A673 (cell line): ENCODE measurements at places on chromosomes 2 and 18.

DNA sequence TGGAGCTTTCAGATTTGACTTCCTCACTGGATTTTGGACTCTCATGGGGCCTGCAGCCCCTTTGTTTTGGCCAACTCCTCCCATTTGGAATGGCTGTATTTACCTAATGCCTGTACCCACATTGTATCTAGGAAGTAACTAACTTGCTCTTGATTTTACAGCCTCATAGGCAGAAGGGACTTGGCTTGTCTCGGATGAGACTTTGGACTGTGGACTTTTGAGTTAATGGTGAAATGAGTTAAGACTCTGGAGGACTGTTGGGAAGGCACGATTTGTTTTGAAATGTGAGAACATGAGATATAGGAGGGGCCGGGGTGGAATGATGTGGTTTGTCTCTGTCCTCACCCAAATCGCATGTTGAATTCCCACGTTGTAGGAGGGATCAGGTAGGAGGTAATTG lies 233.4 kb upstream of the GALNT5 start:
- no peak overlapping the region for H3K4me3 ChIP-seq
- no peaks in the 10 kb centered on the region for H3K4me1 ChIP-seq
- no peak overlapping the region for H3K27ac ChIP-seq

- DNase-seq, result peak; percentile 44
- H3K36me3 ChIP-seq, result no peaks in the 10 kb centered on the region
- peak overlapping the region; percentile 97 for H3K4me3 ChIP-seq
- H3K4me1 ChIP-seq, result peaks cover 33% of the 10 kb centered on the region
Observed at GRCh38 chr2:9206991-9207640, 504 bp downstream of the ASAP2 start.

GRCh38 chr2:54348646-54349045 lies 92.6 kb upstream of the TSPYL6 start:
- no peak overlapping the region for H3K4me3 ChIP-seq
- no peaks in the 10 kb centered on the region for H3K36me3 ChIP-seq
- H3K27me3 ChIP-seq, result no peaks in the 10 kb centered on the region
- H3K4me1 ChIP-seq, result no peaks in the 10 kb centered on the region

GRCh38 chr2:54997826-54998225 lies 52.4 kb downstream of the RTN4 start:
- H3K4me3 ChIP-seq, result no peak overlapping the region
- no peaks in the 10 kb centered on the region for H3K36me3 ChIP-seq
- peaks cover 53% of the 10 kb centered on the region for H3K4me1 ChIP-seq
- H3K27ac ChIP-seq, result no peak overlapping the region
- H3K27me3 ChIP-seq, result no peaks in the 10 kb centered on the region

GRCh38 chr2:70558195-70558808 lies 4.7 kb upstream of the TGFA start:
- H3K4me3 ChIP-seq, result no peak overlapping the region
- no peak overlapping the region for H3K27ac ChIP-seq
- H3K36me3 ChIP-seq, result no peaks in the 10 kb centered on the region
- H3K4me1 ChIP-seq, result peaks cover 4% of the 10 kb centered on the region
- peaks cover 26% of the 10 kb centered on the region for H3K27me3 ChIP-seq

GRCh38 chr2:36466135-36466534 lies 110.6 kb downstream of the CRIM1 start:
- no peak overlapping the region for H3K4me3 ChIP-seq
- peaks cover 7% of the 10 kb centered on the region for H3K36me3 ChIP-seq
- H3K27me3 ChIP-seq, result no peaks in the 10 kb centered on the region
- H3K27ac ChIP-seq, result no peak overlapping the region

DNA sequence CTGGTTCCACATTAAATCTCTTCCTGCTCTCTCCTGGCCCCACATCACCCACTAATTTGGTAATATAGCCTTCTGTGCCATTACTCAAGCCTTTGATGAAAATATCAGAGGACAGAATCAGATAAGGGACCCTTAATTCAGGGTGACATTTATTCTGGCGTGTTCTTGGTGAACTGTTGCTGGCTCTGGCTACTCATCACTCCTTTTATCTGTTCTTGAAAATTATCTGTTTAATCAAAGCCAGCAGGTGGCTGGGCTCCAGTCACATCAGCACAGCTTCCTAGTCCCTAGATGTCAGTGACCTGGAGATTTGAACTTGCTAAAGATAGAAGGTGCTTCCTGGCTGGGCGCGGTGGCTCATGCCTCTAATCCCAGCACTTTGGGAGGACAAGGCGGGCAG lies 26.9 kb upstream of the SLC35F6 start:
- H3K27ac ChIP-seq, result no peak overlapping the region
- no peaks in the 10 kb centered on the region for H3K4me1 ChIP-seq
- H3K36me3 ChIP-seq, result no peaks in the 10 kb centered on the region
- no peak overlapping the region for H3K4me3 ChIP-seq

DNA sequence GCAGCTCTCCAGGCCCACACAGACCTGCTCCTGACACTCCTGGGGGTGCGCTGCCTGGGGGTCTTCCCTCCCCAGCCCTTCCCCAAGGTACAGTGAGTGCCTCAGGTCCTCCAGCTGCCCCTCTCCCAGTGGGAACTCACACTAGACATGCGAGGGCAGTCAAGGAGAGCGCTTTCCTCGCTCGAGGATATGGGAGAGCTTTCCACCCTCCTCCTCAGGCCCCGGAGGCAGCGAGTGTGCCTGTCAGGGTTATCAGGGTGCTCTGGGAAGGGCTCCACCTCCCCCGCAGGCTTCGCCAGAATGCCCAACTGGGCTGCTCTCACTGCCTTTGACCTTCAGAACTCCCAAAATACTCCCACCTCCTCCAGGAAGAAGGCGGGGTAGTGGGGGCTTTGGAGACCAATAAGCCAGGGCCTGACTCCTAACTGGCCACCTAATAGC lies 85.7 kb upstream of the LAPTM4A start:
- no peak overlapping the region for H3K27ac ChIP-seq
- H3K36me3 ChIP-seq, result no peaks in the 10 kb centered on the region
- DNase-seq, result no peak
- no peak overlapping the region for H3K4me3 ChIP-seq
- H3K27me3 ChIP-seq, result peaks cover 4% of the 10 kb centered on the region

- H3K36me3 ChIP-seq, result peaks cover 10% of the 10 kb centered on the region
- H3K27me3 ChIP-seq, result no peaks in the 10 kb centered on the region
- H3K4me1 ChIP-seq, result no peaks in the 10 kb centered on the region
- no peak for DNase-seq
- no peak overlapping the region for H3K27ac ChIP-seq
Observed at GRCh38 chr2:24771764-24772586, 21.2 kb downstream of the PTRHD1 start.

- H3K4me3 ChIP-seq, result no peak overlapping the region
- H3K36me3 ChIP-seq, result no peaks in the 10 kb centered on the region
- H3K4me1 ChIP-seq, result no peaks in the 10 kb centered on the region
Observed at GRCh38 chr2:15253247-15253646, 307.9 kb downstream of the NBAS start.

DNA sequence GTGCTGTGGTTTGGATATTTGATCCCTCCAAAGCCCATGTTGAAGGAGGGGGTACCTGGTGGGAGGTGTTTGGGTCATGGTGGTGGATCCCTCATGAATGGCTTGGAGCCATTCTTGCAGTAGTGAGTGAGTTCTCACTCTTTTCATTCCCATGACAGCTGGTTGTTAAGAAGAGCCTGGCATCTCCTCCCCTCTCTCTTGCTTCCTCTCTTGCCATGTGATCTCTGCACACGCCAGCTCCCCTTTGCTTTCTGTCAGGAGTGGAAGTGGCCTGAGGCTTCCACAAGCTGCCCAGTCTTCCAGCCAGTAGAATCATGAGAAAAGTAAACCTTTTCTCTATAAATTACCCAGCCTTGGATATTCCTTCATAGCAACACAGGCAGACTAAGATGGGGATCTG lies 8.6 kb downstream of the ADD2 start:
- H3K27me3 ChIP-seq, result peaks cover 8% of the 10 kb centered on the region
- DNase-seq, result no peak
- no peaks in the 10 kb centered on the region for H3K36me3 ChIP-seq

DNA sequence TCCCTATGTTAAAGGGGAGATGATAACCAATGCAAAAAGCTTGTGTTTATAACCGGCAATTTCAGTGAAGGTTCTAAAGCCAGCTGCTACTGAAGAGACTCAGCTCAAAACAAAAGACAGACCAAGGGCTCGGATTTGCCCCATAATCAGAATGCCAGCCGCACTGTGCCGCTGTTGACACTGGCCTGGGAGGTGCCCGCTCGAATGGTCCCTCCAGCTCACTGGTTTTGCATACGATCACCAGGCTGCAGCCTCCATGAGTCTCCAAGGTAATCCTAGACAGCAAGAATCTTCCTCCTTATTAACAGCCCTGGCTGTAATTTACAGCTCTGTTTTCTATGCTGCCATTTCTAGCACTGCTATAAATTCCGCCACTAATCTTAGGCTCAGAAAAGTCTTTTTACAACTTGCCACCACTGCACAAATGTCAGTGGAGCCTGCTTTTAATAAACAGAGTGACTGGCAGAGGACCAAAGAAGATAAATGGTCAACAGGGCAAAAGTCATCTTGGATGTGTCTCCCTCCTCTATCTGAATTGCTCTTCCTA lies 155.7 kb upstream of the SH3BP4 start:
- peaks cover 14% of the 10 kb centered on the region for H3K4me1 ChIP-seq
- H3K36me3 ChIP-seq, result no peaks in the 10 kb centered on the region
- no peaks in the 10 kb centered on the region for H3K27me3 ChIP-seq
- no peak overlapping the region for H3K27ac ChIP-seq
- no peak overlapping the region for H3K4me3 ChIP-seq

DNA sequence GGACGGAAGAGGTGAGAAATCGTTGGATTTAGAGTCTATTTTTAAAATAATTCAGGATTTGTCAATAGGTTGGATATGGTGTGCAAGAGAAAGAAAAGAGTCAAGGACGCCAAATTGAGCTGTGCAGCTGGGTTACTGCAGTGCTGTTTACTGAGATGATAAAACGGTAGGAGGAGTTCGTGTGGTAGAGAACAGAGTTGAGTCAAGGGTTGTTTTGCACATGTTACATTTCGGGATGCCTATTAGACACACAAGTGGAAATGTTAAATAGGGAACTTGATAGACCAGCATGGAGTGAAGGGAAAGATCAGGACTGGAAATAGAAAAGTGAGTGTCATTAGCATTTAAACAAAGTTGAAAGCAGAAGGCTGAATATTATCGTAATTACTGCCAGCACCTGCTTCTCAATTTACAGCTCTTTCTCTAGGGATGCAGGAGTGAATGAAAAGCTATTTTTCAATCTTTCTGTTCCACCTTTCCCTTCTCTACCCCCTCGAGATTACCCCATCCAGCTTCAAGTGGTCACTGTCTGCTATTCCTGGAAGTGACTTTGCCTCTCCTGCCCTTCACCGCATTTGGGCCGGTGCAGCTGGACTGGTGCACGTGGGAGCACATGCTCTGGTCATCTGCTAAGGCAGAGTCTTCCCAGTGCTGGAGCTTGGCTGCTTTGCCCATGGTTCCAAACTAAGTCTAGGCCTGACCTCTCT lies 30.3 kb downstream of the GPR75 start:
- no peak overlapping the region for H3K4me3 ChIP-seq
- no peak overlapping the region for H3K27ac ChIP-seq
- no peaks in the 10 kb centered on the region for H3K4me1 ChIP-seq
- H3K36me3 ChIP-seq, result no peaks in the 10 kb centered on the region
- no peak for DNase-seq
- no peaks in the 10 kb centered on the region for H3K27me3 ChIP-seq

DNA sequence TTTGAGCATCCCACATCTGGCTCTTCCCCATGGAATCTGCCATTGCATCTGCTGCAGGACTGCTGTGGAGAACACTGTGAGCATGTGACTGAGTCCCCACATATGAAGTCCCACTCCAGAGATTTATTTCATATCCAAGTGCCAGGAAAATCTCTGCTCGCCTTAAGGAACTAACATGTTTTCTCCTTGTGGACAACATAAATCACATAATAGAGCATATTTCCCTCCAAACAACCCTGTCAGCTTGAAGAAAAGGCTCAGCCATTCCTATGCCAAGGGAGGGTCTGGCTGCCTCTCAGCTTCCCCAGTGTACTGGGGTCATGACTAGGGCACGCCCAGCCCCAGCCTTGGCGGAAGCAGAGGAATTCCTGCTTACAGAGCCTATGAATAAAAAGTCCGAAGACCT lies 193.7 kb downstream of the DNER start:
- H3K27me3 ChIP-seq, result no peaks in the 10 kb centered on the region
- H3K4me1 ChIP-seq, result no peaks in the 10 kb centered on the region

GRCh38 chr2:215579809-215580208 lies 143.9 kb upstream of the FN1 start:
- H3K36me3 ChIP-seq, result no peaks in the 10 kb centered on the region
- H3K27me3 ChIP-seq, result no peaks in the 10 kb centered on the region
- H3K4me3 ChIP-seq, result no peak overlapping the region
- no peak for DNase-seq

DNA sequence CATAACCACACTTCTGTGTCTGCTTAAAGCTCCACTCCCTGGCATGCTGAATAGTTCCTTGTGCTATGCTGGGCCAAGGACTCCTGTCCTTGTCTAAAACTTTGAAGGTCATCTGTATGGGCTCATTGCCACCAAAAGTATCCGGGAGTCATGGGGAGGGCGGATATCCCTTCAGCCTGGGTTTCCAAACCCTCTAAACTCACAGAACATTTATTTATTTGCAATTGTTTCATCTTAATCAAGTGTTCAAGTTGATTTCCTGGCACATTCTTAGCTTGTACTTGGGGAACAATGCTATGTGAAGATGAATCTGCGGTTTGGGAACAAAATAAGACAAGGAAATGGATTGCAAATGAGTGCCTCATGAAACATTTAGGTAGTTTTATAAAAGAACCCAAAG lies 1.8 kb downstream of the NOSTRIN start:
- no peaks in the 10 kb centered on the region for H3K36me3 ChIP-seq
- no peaks in the 10 kb centered on the region for H3K4me1 ChIP-seq
- no peaks in the 10 kb centered on the region for H3K27me3 ChIP-seq
- H3K27ac ChIP-seq, result no peak overlapping the region

DNA sequence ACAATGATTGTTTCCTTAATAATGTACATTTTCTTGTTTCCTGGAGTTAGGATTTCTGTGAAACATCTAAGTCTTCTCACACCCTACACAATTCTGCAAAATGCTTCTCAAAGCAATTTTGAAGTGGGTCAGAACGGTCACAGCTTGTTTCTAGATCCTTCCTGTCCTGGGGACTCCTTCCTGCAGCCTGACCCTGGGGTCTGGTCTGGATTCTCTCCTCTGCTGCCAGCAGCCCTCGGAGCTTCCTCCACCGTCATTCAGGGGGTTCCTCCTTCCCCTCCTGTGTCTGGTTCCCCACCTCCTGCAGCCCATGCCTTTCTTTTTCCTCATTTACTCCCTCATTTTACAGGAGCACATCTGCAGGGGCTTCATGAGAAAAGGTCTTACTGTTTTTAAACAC lies 322.1 kb downstream of the AGPS start:
- no peak overlapping the region for H3K27ac ChIP-seq
- no peaks in the 10 kb centered on the region for H3K4me1 ChIP-seq
- no peaks in the 10 kb centered on the region for H3K36me3 ChIP-seq
- no peak overlapping the region for H3K4me3 ChIP-seq
- no peaks in the 10 kb centered on the region for H3K27me3 ChIP-seq

GRCh38 chr2:230155359-230155758 lies 64.4 kb downstream of the SP110 start:
- H3K4me1 ChIP-seq, result no peaks in the 10 kb centered on the region
- H3K4me3 ChIP-seq, result no peak overlapping the region
- no peaks in the 10 kb centered on the region for H3K27me3 ChIP-seq
- H3K36me3 ChIP-seq, result no peaks in the 10 kb centered on the region
- no peak for DNase-seq
- no peak overlapping the region for H3K27ac ChIP-seq

GRCh38 chr2:40329739-40330030 lies 122.2 kb downstream of the SLC8A1 start:
- H3K27ac ChIP-seq, result no peak overlapping the region
- no peaks in the 10 kb centered on the region for H3K27me3 ChIP-seq
- no peaks in the 10 kb centered on the region for H3K4me1 ChIP-seq
- no peak for DNase-seq
- H3K36me3 ChIP-seq, result no peaks in the 10 kb centered on the region

- H3K4me1 ChIP-seq, result no peaks in the 10 kb centered on the region
- no peaks in the 10 kb centered on the region for H3K36me3 ChIP-seq
- DNase-seq, result no peak
- no peak overlapping the region for H3K4me3 ChIP-seq
- no peak overlapping the region for H3K27ac ChIP-seq
- no peaks in the 10 kb centered on the region for H3K27me3 ChIP-seq
Observed at GRCh38 chr2:201953880-201954279, 79.8 kb upstream of the FZD7 start.
